ENCODE measurements at places on chromosomes 5 and 9.

DNA sequence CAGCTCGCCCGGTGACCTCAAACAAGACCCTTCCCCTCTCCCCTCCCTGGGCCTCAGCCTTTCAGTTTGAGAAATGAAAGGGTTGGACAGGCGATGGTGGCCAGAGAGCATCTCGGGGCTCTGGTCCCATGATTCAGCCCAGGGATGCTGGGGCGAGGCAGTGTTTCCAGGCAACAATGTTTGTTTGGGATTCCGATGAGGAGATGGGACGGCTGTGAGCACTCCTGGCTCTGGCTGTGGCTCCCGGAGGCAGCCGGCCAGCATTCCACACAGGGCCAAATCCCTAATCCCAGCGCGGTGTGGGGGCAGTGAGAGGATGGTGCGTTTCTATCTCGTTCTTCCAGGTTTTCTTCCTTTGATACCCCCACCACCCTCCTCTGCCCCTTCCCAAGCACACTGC, 66.0 kb downstream of the HMCN2 start:
- DNase-seq, result no peak

- DNase-seq, result no peak
Observed at GRCh38 chr9:27489087-27489876, 34.8 kb upstream of the IFNK start.

DNA sequence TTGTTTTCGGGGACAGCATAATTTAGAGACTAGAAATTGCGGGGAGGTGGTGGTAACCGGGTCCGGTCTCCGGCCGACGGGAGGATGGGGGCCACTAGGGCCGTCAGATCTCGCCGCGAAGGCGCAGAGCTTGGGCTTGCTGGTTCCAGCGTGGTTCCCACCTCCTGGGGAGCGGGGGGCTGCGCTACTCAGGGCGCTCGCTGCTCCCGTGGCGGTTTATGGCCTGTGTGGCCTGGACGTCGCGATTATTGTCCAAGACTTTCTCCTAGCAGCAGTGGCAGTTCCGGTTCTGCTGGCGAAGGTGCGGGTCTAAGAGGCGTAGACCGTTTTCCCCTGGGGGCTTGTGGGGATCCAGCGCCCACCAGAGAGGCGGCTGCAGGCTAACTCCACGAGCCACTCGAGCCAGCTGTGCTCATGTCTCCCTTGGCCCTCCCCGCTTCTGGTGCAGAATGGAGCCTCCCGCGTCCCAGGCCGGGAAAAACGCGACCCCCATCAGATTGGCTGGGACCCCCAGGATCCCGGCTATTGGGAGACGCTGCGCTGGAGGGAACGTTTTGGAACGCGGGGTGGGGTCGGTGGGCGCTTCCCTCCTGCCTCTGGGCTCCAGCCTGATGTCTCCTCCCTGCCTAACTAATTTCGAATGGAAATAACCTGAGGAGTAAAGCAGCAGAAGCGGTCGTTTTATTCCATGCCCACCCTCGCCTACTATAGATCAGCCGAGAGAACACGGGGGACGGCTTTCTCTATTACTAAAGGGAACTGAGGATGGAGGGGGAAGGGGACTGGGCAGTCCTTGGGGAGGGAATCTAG, 87.1 kb downstream of the ENTREP1 start:
- DNase-seq, result no peak

- no peak for DNase-seq
Observed at GRCh38 chr5:7533941-7534340, 138.0 kb downstream of the ADCY2 start.

DNA sequence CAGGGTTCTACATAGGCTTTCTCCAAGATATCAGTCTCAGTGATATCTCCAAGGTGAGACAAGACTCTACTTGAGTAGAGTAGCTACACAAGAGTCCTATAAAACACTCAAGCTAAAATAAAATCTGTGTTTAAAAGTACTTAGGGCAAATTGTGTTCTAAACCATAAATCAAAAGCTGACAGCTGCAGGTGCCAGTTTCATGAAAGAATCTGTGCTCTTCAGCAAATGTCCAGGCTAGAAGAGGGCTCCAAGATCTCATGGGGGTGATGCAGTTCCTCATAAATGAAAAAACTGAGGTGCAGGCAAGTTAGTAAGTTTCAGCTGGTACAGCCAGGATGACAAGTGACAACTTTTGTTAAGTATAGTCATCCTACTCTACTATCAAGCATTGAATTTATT, 142.8 kb upstream of the TNPO1 start:
- DNase-seq, result no peak

GRCh38 chr9:111943746-111944145, 47.1 kb downstream of the UGCG start:
- no peak for DNase-seq

DNA sequence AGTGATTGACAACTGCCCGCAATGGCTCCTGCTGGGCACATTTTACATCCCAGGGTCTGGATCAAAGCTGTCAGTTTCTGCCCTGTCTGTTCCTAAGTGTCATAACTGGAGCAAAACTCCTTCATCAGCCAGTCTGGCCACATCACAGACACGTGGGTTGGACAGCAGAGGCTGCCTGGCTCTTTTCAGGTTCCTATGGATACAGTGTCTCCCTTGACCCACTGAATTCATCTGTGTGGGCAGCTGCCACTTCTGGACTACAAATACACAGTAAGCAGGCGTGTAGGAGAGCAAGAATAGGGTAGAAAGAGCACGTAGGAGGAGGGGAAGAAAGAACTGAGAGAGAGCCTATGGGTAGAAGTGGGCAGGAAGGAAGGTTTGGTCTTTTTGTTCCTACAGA, 238.0 kb downstream of the ENC1 start:
- no peak for DNase-seq

GRCh38 chr5:10317825-10318682, 10.4 kb upstream of the CMBL start:
- no peak for DNase-seq

Measured in stimulated activated CD4-positive, alpha-beta T cell treated with anti-CD3 and anti-CD28 coated beads, Interleukin-1b, Interleukin-23, amount 100 ng/mL, for 24 hours (primary cell).